ENCODE measurements at places on chromosomes 6 and 20.

- DNase-seq: no peak
Observed at GRCh38 chr6:82617648-82618047, 254.0 kb downstream of the TPBG start.

DNA sequence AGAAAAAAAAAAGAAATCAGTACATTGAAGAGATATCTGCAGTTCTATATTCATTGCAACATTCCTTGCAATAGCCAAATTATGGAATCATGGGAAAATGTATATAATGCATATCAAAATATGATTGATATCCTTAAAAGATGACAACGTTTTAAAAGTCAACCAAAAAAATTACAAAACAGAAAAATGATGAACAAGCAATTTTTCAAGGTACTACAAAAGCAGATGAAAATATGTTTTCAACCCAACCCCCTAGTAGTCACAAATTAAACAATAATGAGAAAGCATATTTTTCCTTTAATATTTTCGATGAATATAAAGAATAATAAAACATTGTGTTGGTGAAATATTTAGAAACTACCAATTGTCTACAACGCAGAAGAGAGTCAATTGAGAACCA is 497.6 kb downstream of the MEI4 start:
- no peak for DNase-seq

DNA sequence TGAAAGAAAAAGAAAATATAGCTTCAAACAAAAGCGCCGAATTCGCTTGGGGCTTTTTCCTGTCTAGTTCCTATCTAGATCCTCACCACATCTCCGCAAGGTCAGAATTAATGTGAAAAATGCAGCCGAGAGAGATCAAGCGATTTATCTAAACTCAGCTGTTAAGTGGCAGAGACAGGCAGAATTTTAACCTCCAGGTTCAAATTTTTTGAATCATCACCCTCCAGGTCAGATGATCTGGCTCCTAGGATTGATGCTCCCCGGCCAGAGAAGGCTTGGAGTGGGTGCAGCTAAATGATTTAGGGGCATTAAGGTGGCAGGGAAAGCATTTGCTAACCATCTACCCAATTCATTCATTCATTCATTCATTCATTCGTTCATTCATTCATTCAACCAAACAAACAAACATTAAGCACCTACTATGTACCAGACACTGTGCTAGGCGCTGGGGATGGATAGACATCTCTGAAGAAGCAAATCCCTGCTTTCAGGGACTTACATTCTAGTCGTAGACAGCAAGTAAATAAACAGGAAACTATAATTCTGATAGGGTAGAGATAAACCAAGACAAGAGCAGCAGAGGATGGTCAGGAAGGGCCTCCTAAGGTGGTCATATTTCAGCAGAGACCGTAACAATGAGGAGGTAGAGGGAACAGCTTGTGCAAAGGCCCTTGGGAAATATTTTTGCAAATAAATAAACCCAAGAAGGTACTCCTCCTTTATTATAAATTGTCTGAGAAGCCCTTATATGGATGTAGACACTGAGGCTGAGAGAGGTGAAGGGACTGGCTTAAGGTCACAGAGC is 672 bp upstream of the UBE2V1 start:
- DNase-seq: no peak

DNA sequence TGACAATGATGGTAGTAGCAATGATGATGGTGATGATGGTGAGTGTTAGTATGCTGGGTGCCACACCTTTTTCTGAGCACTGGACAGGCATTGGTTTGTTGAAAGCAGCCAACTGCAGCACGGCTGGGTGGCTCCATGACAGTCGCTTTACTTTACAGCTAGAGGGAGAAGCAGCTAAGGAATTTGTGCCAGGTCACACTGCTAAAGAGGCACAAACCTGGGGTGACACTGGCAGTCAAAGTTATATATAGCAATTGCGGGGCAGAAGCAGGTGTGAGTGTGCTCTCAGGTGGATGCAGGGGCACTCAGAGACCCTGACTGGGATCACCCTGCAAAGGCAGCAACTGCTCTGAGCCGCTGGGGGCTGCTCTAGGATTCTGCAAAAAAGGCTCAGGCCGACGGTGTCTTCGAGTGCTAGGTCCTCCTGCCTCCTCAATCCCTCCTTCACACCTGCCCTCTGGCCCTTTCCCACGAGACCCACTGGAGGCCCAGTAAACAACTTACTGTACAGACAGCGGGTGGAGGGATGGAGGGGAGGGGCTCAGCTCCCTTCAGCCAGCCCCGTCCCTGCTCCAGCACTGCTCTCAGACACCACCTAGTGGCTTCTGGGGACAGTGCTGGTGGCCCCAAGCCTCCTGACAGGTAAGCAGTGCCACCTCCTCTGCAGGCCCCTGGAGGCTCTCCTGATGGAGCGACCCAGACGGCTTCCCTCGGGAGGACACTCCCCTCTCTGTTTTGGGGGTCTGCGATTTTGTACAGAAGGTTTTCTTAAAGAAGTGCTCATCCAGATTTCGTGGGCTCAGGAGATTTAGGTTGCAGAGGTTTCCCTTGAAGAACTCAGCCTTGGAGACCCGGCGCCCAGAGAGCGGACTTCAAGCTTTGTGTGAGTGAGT is 4.4 kb upstream of the RPS21 start:
- DNase-seq: peak; percentile 77

DNA sequence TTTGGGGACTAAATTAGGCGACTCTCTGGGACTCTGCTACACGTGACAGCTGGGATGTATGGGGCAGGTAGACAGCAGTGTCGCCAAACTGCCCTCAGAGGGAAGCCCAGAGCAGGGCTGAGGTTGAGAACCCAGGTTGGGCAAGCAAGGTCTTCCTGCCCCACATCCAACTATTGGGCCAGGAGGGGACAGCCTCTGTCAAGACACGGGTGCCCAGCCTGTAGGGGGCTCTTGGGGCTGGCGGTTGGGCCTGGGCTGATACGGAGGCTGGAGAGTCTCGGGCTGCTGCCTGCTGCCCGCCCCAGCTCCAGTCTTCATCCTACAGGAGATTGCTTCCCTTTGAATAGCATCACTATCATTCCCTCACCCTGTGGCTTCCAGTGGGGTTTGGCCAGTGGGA is 33.3 kb downstream of the CPNE5 start:
- DNase-seq: no peak

GRCh38 chr20:33914919-33915318 is 78.8 kb upstream of the RALY start:
- peak; percentile 38 for DNase-seq

- DNase-seq: no peak
Observed at GRCh38 chr6:130178692-130179091, 44.1 kb downstream of the SAMD3 start.

GRCh38 chr6:22954749-22955385 is 385.5 kb downstream of the HDGFL1 start:
- no peak for DNase-seq

GRCh38 chr20:20691477-20692235 is 20.8 kb downstream of the RALGAPA2 start:
- no peak for DNase-seq

- no peak for DNase-seq
Observed at GRCh38 chr6:40791004-40791403, 203.8 kb upstream of the LRFN2 start.

DNA sequence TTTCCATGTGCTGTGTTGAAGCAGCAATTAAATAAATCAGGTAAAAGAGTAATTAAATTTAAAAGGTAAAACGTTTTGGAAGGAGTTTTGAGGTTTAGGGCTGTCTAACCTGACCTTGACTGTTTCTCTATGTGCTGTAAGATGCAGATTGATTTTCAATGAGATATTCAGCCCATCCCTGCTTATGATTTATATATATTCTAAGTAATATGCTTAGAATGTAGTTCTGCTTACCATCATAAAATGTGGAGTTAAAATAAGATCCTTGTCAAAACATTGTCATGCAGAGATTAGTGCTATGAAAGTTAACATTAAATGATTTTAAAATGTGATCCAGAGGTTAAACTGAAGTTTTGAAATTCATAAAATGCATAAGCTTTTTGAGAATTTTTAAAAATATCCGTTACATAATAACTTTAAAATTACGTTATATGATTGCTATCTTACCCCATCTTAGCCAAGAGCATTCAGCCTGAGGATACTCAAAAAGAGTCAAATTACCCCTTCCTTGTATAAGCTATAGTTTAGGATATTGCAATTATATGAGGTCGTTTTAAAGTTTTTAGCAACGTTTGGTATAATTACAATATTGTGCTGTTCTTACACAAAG is 122.5 kb downstream of the MTHFD1L start:
- no peak for DNase-seq

- DNase-seq: no peak
Observed at GRCh38 chr6:79584332-79584731, 46.8 kb upstream of the SH3BGRL2 start.

GRCh38 chr6:84280030-84280429 is 52.6 kb upstream of the CEP162 start:
- DNase-seq: no peak

- no peak for DNase-seq
Observed at GRCh38 chr20:371755-372542, 8.6 kb upstream of the TRIB3 start.

- DNase-seq: no peak
Observed at GRCh38 chr20:1460275-1460674, 6.4 kb downstream of the NSFL1C start.

DNA sequence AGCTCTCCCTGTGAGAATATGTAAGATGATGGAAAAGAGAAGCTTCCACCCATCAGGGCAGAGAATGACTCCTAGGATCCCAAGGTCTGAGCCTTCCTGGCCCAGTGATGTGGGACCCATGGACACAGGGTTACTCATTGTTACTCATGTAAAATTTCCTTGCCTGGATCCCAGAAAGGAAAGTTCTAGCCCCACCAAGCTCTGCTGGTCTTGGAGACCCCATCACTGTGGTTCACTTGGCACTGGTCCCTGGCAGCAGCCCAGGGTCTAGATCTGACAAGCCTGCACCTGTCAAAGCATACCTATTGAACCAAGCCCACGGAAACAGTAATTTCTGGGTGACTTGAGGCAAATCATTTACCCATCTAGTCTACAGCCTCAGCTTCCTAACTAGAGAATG is 22.1 kb downstream of the MDGA1 start:
- no peak for DNase-seq

- no peak for DNase-seq
Observed at GRCh38 chr6:52787917-52788316, 15.7 kb downstream of the GSTA1 start.

DNA sequence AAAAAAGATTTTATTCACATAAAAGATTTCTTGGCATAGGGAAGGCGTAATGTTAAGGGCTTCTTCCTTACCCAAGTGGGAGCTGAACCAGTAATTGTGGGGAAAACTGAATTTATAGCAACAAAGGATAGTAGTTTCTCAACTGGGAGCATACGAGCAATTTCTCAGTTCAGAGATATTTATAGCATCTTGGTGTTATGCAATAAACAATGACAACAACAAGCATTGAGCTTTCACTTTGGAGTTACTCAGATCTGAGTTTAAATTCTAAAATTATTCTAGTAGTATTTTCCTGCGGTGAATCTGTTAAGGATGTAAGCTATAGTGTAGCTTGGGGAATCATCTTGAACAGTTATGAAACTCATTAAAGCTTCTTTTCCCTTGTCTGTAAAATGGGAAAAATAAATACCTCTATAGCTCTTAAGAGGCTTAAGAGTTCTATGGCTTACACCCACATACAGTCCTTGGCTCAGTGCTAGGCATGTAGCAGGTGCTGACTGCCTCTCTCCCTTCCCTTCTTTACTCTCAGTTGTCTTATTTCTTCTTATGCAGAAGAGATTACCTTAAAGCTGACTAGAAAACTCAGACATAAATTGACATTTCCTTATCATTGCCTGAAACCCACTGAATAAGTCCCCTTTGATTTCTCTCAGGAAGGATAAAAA is 58.8 kb downstream of the SAMD5 start:
- no peak for DNase-seq
